ENCODE measurements at places on chromosomes 7 and 10. TPM values are rescaled to one million over a fixed set of nuclear protein-coding genes. Genes with fewer than 3 reads are reported as not detected.

Gene ITIH5
- not detected for total RNA-seq

Gene NODAL
- total RNA-seq = not detected

Gene SPDYE6
- not detected for total RNA-seq

Gene LRRC17
- 35.8 TPM for total RNA-seq

Gene C7orf57
- not detected for total RNA-seq

Gene PILRA
- total RNA-seq = 2.7 TPM

GRCh38 chr7:99201027-99201426 lies 6.9 kb downstream of the KPNA7 start:
- peaks cover 12% of the 10 kb centered on the region for H3K36me3 ChIP-seq
- H3K4me1 ChIP-seq = no peaks in the 10 kb centered on the region
- no peak for DNase-seq
- no peaks in the 10 kb centered on the region for H3K27me3 ChIP-seq

GRCh38 chr7:139745678-139746143 lies 32.1 kb downstream of the HIPK2 start:
- H3K4me3 ChIP-seq = no peak overlapping the region
- H3K36me3 ChIP-seq = peaks cover 2% of the 10 kb centered on the region
- peaks cover 39% of the 10 kb centered on the region for H3K4me1 ChIP-seq
- H3K27ac ChIP-seq = no peak overlapping the region

DNA sequence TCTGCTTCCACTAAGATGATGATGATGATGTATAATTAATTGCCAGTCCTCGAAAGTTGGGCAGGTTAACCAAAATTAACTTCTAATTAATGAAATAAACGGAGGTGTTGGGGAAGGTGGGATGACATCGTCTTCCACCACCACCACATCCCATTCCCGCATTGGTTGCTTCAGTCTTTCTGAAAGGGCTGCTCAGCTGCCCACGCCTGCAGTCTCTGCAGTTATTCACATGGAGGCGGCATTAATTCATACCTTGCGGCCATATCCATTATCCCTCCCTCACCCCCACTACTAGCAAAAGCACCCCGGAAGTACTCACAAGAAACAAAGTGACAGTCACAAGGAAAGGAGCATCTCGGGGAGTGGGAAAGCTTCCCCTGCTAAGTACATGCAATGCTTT lies 387.9 kb downstream of the DPP6 start:
- H3K36me3 ChIP-seq = peaks cover 2% of the 10 kb centered on the region
- H3K4me3 ChIP-seq = no peak overlapping the region
- no peaks in the 10 kb centered on the region for H3K27me3 ChIP-seq
- H3K27ac ChIP-seq = no peak overlapping the region

GRCh38 chr10:18010050-18010449 lies 58.3 kb downstream of the SLC39A12 start:
- no peak overlapping the region for H3K27ac ChIP-seq
- H3K27me3 ChIP-seq = no peaks in the 10 kb centered on the region
- peaks cover 15% of the 10 kb centered on the region for H3K4me1 ChIP-seq
- H3K36me3 ChIP-seq = no peaks in the 10 kb centered on the region
- no peak for DNase-seq

DNA sequence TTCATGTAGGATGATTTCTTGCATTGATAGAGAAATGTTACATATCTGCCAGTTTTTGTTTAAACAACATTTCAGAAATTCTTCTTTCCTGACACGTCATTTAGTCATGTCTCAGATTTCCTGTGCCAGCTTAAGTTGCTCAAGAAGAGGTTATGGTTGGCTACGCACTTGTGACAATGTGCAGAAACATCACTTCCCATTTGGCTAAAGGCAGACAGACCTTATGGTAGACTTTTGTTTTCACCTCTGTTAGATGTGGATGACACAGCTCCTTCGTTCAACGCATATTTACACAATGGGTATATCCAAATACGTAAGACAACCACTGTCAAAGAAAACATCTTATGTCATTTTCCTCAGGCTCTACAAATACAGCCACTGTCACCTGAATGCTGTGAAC lies 125.8 kb downstream of the DOCK4 start:
- no peaks in the 10 kb centered on the region for H3K36me3 ChIP-seq
- H3K4me1 ChIP-seq = no peaks in the 10 kb centered on the region
- H3K27ac ChIP-seq = no peak overlapping the region

DNA sequence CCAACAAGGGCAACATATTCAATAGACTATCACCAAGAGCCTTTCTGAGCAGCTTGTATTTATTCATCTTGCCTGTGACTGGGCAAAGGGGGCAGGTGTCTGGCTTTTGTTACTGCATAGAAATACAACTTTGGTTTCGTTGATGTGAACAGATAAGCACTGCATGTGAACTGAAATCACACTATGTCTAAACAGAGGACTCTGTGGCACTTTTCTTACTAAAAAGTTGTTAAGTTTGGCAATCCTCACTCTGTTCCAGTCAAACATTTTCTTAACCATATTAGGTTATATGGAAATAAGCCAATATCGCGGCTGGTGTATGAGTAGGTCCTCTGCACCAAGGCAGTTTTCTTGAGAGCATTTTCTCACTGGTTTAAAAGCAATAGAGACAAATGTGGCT lies 48.5 kb downstream of the CALD1 start:
- H3K27ac ChIP-seq = no peak overlapping the region
- no peaks in the 10 kb centered on the region for H3K36me3 ChIP-seq
- no peaks in the 10 kb centered on the region for H3K27me3 ChIP-seq
- peaks cover 3% of the 10 kb centered on the region for H3K4me1 ChIP-seq
- H3K4me3 ChIP-seq = no peak overlapping the region

DNA sequence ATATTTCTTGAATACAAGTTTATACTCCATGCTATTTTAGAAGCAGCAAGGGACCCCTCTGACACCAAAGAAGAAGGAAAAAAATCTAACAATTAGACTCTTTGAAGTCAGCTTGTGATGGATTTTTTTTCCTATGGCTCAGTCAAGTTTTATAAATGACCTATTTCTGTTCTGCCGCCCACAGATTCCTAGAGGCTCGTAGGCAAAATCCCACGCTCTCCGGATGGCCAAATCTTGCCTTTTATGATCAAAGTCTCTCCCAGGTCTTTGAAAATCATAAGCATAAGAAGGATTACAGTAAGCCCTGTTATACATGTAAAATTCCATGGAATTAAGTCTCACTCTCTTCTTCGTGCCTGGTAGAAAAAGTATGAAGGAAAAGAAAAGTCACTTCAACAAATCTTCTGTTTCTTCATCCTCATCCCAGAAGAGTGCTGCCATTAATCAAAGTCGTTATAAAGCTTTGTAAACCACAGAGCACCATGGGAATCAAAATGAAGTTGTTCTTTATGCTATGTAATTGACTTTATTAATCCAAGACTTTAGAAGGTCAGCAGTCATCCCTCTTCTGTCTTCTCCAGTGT lies 33.1 kb downstream of the ASB13 start:
- no peak overlapping the region for H3K4me3 ChIP-seq
- H3K4me1 ChIP-seq = peaks cover 18% of the 10 kb centered on the region
- no peaks in the 10 kb centered on the region for H3K36me3 ChIP-seq
- no peak for DNase-seq
- no peak overlapping the region for H3K27ac ChIP-seq

DNA sequence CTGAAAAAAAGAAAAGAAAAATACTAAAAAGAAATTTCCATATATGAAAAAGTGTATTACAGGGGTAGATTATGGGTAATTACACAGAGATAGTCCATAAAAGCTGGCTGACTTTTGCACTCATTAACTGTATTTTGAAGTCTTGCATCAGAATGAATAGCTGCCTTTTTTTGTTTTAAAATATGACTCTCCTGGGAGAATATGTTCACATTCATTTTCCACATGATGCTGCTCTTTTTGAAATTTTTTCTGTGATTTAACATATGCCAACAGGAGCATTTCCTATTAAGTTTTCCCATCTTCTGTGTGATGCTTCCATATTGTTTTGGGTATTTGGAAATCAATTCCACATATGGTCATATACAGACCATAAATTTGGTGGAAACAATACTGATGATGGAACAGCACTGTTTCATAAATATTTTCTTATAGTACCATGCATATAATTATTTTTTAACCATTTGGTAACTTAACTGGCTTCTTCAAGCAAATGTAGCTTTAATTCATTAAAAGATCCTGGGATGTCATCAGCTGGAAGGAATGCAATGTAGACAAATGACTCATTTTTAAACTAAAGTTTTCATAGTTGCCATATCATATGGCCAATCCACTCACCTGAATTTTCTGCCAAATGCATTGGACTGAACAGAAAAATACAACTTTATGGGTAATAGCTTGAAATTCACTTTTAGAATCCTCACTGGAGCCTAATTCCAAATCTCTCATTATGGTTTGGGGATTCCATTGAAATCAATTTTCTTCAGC lies 313.9 kb upstream of the GLI3 start:
- no peak for DNase-seq
- H3K4me3 ChIP-seq = no peak overlapping the region
- no peaks in the 10 kb centered on the region for H3K4me1 ChIP-seq
- H3K36me3 ChIP-seq = peaks cover 23% of the 10 kb centered on the region
- no peaks in the 10 kb centered on the region for H3K27me3 ChIP-seq
- no peak overlapping the region for H3K27ac ChIP-seq

DNA sequence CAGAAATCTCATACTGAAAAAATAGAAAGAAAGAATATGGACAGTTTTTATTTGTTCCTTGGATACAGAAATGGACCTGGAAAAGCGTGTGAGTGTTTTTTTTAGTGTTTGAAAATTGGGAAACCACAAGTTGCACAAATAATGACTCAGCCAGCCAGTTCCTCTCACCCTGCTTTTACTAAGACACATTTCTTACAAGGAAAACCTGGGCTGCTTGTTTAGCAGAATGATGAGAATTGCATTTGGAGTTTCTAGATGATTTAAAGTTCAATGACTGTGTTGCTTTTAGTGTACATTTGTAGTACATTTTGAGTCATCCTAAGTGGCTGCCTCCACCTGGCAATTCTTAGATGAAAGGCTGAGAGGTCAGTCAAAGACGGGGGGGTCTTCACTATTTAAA lies 218.7 kb downstream of the ABCA13 start:
- H3K36me3 ChIP-seq = no peaks in the 10 kb centered on the region
- H3K4me1 ChIP-seq = no peaks in the 10 kb centered on the region
- no peak overlapping the region for H3K4me3 ChIP-seq
- no peak overlapping the region for H3K27ac ChIP-seq
- no peaks in the 10 kb centered on the region for H3K27me3 ChIP-seq

DNA sequence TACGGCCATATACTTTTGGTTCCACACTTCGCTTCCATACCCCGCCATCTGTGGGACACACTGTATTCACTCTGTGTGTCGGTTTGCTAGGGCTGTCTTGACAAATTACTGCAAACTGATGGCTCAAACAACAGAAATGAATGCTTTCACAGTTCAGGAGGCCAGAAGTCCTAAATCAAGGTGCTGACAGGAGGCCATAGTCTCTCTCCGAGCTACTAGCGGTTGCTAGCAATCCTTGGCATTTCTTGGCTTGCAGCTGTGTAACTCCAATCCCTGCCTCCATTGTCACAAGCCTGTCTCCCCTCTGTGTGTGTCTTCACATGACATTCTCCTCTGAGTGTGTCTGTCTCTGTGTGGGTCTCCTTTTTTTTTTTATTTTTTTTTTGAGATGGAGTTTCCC lies 28.9 kb upstream of the BMPR1A start:
- no peak overlapping the region for H3K4me3 ChIP-seq
- no peaks in the 10 kb centered on the region for H3K27me3 ChIP-seq
- no peak for DNase-seq
- H3K27ac ChIP-seq = no peak overlapping the region

DNA sequence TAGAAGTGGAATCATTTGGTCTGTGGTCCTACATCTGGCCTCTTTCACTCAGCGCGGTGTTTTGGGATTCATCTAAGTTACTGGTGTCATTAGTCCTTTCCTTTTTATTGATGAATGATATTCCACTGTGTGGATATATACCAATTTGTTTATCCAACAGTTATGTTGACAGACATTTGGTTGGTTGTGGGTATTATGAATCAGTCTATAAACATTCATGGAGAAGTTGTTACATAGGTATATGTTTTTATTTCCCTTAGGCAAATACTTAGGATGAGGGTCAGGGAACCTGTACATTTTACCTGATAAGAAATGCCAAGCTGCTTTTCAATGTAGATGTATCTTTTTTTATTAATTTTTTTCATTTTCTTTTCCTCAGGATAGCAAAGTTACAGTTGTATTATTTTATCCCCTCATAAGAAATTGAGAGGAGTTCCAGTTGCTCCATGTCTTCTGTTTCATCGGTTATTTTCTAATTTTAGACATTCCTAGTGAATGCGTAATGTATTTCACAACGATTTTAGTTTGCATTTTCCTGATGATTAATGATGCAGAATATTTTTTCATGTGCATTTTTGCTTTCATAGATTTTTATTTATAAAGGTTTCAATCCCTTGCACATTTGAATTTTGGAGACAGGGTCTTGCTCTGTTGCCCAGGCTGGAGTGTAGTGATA lies 203.8 kb upstream of the SH2B2 start:
- H3K36me3 ChIP-seq = peaks cover 36% of the 10 kb centered on the region
- H3K27ac ChIP-seq = no peak overlapping the region
- H3K4me1 ChIP-seq = peaks cover 8% of the 10 kb centered on the region
- DNase-seq = no peak
- H3K27me3 ChIP-seq = no peaks in the 10 kb centered on the region

DNA sequence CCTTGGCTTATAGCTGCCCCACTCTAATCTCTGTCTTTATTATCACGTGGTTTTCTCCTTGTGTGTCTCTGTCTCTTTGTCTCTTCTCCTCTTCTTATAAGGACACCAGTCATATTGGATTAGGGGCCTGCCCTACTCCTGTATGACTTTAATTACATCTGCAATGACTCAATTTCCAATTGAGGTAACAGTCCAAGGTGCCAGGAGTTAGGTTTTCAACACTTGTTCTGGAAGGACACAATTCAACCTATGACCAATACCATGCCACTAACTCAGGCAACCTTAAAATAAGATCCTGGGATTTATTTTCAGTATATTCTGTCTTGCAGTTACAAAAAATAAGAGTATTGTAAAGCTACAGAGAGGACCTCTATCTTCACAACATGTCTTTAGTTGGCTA lies 21.6 kb upstream of the MET start:
- H3K4me3 ChIP-seq = no peak overlapping the region
- no peak overlapping the region for H3K27ac ChIP-seq
- H3K4me1 ChIP-seq = no peaks in the 10 kb centered on the region
- H3K27me3 ChIP-seq = no peaks in the 10 kb centered on the region
- DNase-seq = no peak

GRCh38 chr10:132138133-132138532 lies 48.6 kb upstream of the DPYSL4 start:
- no peaks in the 10 kb centered on the region for H3K36me3 ChIP-seq
- peaks cover 2% of the 10 kb centered on the region for H3K4me1 ChIP-seq
- H3K4me3 ChIP-seq = no peak overlapping the region
- H3K27me3 ChIP-seq = no peaks in the 10 kb centered on the region

DNA sequence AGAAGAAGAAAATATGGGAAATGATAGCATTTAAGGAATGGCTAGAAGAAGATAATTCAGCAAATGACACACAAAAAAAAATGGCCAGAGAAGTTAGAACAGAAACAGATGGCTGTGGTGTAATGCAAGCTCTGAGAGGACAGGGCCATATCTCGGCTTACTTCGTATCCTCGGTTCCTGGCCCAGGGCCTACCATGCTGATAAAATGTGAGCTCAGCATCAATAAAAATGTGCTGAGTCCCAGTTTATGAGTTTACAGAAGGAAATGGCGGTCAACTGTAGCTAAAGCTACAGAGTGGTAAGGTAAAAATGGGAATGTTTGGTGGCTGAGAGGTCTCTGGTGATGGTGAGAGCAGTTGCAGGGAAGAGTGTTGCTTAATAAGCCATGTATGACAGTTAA lies 40.8 kb downstream of the HBP1 start:
- H3K4me1 ChIP-seq = no peaks in the 10 kb centered on the region
- H3K27me3 ChIP-seq = no peaks in the 10 kb centered on the region
- no peak overlapping the region for H3K4me3 ChIP-seq
- DNase-seq = no peak
- H3K27ac ChIP-seq = no peak overlapping the region

- peak overlapping the region; percentile 32 for H3K4me3 ChIP-seq
- H3K4me1 ChIP-seq = peaks cover 19% of the 10 kb centered on the region
- no peak for DNase-seq
These were observed 599.2 kb upstream of the POM121L12 start for GRCh38 chr7:52436278-52436677.
